BE2C (cell line): ENCODE measurements at places on chromosomes 6 and 20.

DNA sequence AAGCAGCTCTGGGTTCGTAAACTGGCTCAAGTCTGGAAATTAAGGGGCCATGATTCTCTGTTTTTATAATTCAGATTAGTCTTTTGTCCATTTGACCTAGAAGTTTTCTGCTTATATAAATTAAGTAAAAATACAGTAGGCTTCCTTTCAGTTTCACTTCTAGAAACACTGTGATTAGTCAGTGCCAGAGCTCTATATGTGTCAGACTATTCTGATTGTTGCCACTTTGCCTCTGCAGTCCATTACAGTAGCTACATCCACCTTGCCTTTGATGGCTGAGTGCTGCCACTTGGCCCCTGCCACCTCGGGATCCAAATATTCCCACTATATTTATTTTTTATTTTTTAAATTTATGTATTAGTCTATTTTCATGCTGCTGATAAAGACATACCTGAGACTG is 7.9 kb downstream of the ZC2HC1B start:
- no peak for DNase-seq

GRCh38 chr20:45967551-45968080 is 4.4 kb downstream of the ZNF335 start:
- no peak for DNase-seq

DNA sequence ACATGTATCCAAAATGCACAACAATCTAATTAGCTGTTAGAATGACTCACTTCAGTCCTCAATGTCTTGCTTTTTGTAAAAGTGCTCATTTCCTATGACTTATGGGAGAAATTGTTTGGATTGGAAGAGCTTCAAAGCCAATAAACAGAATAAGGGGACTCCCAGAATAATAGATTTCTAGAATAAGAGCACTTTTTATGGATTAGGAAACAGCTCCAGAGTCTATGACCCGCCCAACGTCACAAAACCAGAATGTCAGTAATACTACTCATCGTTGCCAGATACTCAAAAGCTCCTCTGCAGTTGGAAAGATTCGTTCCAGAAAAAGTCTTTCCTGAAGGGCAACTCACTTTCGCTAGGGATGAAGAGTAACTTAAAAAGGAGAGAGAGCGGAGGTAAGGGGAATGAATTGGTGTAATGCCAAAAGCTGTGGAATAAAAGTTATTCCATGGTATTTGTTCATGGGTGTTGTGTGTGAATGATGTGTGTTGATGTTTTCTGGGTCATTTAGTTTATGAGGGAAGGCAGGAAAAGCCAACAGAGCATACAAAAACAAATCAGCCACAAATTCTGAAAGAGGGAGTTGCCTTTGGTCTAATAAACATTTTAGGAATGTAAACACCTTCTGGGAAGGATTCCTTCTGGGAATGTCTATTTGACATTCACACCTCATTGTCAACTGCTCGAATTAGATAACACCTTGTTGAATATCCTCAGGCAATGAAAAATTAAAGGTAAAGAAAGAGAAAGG is 64.6 kb downstream of the SYNE1 start:
- DNase-seq, result no peak

DNA sequence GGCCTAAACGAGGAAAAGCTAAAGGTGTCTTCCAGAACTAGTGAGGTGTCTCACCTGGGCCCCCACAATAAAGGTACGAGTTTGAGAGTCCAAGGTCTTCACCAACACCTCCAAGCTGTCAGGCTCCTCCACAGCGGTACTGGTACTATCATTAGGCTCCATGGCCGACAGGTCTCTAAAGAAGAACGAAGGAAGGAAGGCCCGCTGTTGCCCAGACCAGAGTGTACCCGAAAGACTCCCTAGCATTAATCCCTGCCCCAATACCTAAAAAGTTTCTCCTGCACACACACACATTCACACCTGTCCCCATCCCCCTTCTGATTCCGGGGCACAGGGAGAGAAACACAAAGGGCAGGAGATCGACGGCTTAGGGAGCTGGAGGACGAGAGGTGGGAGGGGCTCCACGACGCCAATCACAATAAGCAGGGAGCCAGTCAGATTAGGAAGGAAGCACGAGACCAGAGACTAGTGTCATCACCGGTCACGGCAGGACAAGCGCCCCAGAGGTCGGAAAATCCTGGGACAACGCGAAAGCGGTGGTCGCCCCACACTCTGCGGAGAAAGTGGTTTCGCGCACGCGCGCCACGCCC is 764 bp downstream of the BAG6 start:
- no peak for DNase-seq

GRCh38 chr6:157725836-157726235 is 97.2 kb upstream of the SNX9 start:
- no peak for DNase-seq

GRCh38 chr20:8212286-8212685 is 80.2 kb downstream of the PLCB1 start:
- no peak for DNase-seq
